ENCODE measurements at places on chromosomes 2 and 18. TPM values are rescaled to one million over a fixed set of nuclear protein-coding genes. Genes with fewer than 3 reads are reported as not detected.

Gene KIF5C
- total RNA-seq = 0.47 TPM

Gene ZEB2
- 89.1 TPM for total RNA-seq

Gene SCN7A
- 22.3 TPM for total RNA-seq

Gene SERPINB12
- not detected for total RNA-seq

Gene SLC4A3
- 426 TPM for total RNA-seq

Gene CCDC150
- 0.66 TPM for total RNA-seq

Gene SOX11
- 0.93 TPM for total RNA-seq

Data from left ventricle myocardium inferior (tissue), 1 donor.